Dorsolateral prefrontal cortex (tissue), 122 donors: ENCODE measurements at places on chromosomes 4 and X.

GRCh38 chrX:9670136-9670814, 95.4 kb downstream of the GPR143 start:
- no peak for DNase-seq

- DNase-seq: no peak
Measured at GRCh38 chr4:32169841-32170240, 1449.7 kb downstream of the PCDH7 start.

DNA sequence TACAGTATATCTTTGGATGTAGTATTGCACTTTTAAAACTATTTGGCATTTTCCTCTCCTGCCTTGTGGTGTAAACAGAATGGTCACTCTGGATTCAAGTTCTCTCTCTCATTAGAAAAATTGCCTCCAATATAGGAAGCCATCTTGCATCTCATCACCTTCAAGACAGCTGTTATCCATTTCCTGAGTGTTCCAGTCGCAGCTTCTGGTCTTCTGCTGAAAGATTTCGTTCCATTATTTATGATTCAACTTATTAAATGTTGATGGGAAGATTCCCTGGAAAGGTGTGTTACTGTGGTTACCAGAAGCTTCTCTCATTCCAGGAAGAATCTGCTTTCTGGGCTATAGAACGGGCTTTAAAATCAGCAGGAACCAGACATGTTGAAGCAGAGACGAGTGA, 568.3 kb upstream of the SLIT2 start:
- no peak for DNase-seq

DNA sequence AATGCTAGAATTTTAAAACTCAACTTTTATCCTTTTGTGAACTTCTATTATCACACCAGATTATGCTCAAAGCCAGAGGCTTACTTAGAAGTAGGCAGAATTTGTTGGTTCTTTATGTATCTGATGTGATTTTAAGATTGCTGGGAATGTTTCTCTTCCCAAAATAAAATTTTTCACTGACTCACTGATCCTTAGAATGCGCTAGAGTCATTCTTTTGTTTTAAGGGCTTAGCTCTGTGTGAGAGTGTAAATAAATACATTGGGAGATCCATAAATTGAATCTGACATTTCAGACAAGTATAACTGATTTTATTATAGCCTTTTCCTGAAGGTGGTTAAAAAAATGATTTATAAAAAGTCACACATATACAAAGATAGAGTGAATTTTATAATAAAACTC, 101.3 kb downstream of the LARP1B start:
- no peak for DNase-seq

- DNase-seq: no peak
Measured at GRCh38 chr4:64911846-64912245, 502.6 kb upstream of the TECRL start.

GRCh38 chrX:101160001-101160400, 59.6 kb upstream of the DRP2 start:
- no peak for DNase-seq

GRCh38 chr4:121824171-121824527, 466 bp upstream of the CCNA2 start:
- no peak for DNase-seq

DNA sequence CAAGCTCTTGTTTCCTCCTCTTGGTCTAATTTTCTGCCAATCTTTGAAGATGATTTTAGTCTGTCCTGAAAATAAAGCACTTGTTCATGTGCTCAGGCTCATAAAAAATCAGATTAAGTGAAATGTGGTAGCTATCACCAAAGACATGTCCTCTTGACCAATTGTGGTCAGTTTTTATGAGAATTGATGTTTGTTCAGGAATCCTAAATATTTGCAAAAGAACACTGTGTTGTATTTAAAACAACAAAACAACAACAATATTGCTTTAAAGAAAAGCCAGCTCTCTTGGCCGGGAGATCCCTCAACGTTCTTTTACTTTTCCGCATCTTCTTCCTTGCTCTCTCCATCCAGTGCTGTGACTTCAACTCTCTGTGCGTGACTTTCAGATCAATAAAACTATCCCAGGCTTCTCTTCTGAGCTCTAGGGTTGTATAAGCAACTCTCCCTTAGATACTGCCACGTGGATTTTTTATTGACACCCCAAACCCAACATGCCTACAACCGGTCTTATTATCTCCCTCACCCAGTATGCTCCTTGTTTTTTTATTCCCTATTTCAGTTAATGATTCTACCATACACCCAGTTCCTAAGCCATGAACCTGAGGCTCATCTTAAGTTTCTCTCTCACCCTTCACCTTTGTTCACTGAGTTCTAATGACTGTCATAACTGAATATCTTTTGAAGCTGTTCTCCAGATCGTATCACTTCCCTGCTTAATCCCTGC, 309.9 kb downstream of the ARHGAP10 start:
- no peak for DNase-seq

DNA sequence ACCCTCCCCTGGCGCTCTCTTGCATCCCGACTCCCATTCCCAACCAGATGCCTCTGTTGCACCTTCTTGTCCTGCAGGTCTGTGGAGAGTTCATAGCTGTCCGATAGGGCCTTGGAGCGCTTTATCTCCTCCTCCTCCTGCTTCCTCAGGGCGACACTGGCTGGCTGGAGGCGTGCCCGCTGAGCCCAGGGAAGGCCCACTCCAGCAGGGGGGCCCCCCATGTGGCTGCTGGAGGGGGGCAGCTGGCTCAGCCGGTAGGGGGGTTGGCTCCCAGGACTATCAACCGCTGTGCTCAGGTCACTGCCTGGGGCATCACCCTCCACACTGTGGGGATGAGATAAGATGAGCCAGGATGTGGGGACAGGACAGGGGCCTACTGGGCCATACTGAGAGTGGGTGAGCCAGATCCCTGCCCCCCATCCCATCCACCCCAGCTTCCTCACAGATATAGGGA, 25.6 kb downstream of the IQSEC2 start:
- peak; percentile 7 for DNase-seq

DNA sequence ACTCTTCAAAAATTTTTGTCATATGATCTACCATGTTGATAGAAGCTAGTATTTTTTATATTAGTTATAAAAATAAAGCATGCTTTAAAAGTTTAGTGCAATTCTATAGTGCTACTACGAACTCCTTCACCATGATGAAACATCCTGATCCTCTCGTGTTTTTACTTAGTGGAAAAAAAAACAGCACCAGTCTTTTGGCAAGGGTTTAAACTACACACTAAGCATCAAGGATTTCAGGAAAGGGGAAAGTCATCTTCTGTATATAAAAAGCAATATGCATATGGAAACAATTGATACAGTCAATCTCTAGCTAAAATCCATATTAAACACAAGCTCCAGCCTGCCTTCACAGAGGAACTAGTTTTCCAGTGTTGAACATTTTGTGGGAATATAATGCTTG, 18.7 kb downstream of the CHM start:
- DNase-seq: no peak

DNA sequence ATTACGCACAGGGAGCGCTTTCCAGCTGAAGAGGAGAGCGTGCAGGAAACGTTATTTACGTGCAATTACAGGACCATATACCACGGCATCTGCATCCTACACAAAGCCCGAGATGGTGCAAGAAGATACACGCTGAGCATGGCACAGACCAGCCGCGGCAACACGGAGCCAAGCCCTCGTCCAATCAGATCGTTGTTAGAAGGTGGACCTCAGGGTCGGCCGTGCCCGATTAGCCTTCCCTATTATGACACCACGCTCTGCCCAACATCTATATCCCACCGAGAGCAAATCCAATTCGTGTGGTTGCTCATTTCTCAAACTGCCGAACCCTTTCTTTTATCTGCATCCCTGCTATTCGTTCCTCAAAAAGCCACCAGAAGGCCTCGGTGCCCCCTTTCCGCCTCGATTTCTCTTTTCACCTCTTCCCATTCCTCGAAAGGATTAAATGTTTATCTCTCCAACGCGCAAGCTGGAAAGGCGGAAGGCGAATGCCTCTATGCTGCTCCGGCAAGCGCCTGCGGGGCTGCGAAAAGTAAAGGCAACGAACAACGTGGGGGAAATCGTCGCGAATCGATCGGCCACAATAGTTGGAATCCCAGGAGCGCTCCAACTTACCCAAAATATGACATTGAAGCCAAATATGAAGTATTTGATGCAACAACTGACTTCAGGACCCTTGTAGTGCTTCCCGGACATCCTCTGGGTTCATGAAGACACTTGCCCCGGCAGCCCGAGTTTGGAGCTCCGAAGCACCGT, 702 bp downstream of the TSPAN5 start:
- DNase-seq: peak; percentile 78

GRCh38 chr4:1806223-1806564, 13.1 kb downstream of the FGFR3 start:
- DNase-seq: no peak

DNA sequence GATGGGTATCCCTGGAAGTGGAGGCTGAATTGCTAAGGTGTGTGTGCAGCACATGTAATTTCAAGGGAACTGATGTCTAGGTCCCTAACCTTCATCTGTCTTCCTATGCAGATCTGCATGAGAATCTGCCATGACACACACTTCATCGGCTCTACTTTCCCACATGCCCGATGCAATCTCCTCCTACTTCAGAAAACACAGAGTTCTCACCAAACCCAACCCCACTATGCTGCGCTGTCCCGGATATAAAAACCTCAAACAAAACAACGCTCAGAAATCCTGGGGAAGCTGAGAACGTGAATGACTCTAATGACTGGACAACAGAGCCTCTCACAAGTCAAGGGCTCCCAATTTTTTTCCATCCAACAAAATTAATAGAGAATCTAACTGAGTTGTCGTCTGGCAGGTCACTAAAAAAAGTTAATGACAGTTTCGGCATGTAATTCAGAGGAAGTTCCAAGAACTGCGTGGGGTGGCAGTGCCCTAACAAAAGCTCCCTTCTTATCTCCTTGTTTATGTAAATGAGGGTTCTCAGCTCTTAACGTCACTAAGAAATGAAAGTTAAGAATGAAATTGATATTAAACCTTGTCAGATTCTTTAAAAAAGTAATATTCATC, 39.0 kb downstream of the STX18 start:
- DNase-seq: no peak

- DNase-seq: no peak
Measured at GRCh38 chr4:140944572-140944971, 188.4 kb upstream of the TBC1D9 start.

DNA sequence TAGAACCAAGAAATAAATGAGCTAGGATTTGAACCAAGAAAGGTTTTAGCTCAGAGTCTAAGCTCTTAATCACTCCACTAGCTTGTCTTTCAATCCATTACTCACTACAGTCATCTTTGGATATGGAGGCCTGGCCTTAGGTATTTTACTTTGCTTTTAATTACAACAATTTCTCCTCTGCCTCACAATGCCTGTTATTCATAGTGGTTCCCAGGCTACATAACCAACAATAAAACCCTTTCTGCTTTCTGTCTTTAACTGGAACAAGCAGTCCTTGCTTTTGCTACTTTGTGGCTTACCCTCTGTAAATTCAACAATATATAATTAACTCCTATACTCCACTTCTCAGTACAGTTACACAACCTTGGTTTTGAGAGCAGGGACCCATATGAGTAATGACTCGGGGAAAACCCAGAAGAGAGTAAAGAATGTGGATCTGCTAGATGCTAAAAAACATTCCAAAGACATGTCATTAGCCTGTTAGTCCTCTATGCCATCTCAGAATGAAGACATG, 94.7 kb upstream of the NAP1L5 start:
- no peak for DNase-seq

DNA sequence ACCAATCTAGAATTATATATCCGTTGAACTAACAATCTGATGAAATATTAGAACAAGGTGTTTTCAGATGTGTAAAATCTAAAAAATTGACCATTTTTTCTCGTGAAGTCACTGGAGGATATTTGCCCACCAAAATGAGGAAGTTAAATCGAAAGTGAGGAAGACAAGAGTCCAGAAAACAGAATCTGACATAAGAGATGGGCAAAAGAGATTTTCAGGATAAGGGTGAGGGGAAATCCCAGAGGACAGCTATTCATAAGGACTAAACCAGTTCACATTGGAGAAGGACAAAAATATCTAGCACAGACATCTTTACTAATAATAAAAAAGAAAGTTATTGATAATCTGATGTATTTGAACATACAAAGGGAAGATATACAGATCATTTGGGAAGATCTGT, 18.7 kb upstream of the ALG13 start:
- DNase-seq: no peak

DNA sequence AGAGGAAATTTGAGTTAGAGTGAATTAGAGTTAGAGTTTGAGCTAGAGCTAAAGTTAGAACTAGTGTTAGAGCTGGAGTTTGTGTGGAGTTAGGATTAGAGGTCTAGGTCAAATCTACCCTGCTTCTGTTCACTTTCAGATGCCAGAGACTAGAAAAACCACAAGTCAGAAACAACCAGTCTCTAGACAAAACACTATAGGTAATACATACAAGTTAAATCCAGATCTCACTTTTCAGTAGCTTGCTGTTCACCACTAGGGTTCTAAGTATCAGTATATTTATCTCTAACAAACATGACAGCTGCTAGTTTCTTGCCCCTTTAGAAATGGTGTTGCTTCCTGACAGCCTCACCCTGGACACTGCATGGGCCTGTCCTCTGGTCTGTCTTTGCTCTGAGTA, 300.7 kb downstream of the ARAP2 start:
- DNase-seq: no peak

- DNase-seq: peak; percentile 34
Measured at GRCh38 chrX:15973299-15973698, 118.7 kb upstream of the AP1S2 start.

- no peak for DNase-seq
Measured at GRCh38 chr4:155578219-155578618, 88.4 kb upstream of the GUCY1A1 start.

DNA sequence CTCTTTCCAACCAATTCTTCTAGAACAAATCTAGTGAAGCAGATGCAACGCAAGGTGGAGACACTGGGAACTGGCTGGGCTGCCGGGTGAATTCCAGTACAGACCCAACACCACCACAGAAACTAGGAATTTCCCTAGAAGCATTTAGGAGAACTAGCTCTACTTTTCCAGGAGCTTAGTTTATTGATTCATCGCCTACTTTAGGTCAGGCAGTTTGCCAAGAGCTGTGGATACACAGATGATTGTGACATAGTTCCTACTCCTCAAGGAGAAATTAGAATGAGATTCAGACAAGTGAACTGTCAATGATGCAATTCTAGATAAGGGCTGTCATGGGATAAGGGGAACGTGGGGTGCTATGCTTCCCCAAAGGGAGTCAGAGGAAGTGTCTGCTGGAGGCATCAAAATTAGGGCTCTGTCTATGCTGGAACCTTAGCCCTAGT, 350.0 kb downstream of the CAMK2D start:
- no peak for DNase-seq

DNA sequence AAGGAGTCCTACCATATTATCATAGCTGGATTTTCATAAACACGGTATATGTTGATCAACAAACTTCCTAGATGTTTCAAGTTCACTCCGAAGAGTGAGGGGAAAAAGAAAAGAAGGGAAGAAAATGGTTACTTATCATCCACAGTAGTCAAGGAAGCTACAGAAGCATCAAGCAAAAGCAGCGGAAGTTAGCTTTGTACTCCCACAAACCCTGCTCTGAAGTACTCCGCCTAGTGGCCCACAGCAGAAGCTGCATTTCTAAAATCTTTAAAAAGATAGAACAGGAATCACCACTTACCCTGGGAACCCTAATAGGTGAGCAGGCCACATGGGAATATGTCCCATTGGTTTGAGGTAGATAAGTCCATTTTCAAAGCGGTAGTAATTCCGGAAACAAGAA, 28.5 kb upstream of the FRG1 start:
- DNase-seq: no peak
